ENCODE measurements at places on chromosomes 7 and 10.

- no peak for DNase-seq
These were observed 28.4 kb downstream of the PLXNA4 start for GRCh38 chr7:132547821-132548220.

- DNase-seq = no peak
These were observed 120.0 kb downstream of the ARHGAP22 start for GRCh38 chr10:48484911-48485310.

GRCh38 chr7:47338026-47338425 is 243.9 kb downstream of the TNS3 start:
- DNase-seq = no peak

GRCh38 chr7:25895792-25896171 is 256.2 kb upstream of the NFE2L3 start:
- no peak for DNase-seq

GRCh38 chr10:84352251-84352842 is 24.0 kb downstream of the CCSER2 start:
- DNase-seq = peak; percentile 55

- no peak for DNase-seq
These were observed 5.4 kb downstream of the SFR1 start for GRCh38 chr10:104127411-104127810.

DNA sequence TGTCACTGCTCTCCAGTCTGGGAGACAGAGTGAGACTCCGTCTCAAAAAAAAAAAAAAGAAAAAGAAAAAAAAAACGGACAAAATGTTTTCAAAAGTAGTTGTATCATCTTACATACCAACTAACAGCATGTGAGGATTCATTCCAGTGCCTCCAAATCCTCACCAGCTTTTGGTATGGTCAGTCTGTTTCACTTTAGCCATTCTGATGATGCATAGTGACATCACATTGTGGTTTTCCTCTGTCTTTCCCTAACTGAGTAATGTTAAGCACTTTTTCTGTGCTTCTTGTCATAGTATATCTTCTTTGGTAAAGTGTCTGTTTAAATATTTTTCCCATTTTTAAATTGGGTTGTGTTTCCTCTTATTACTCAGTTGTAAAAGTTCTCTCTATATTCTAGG is 251.4 kb upstream of the CTBP2 start:
- no peak for DNase-seq

GRCh38 chr10:80700760-80701444 is 163.2 kb downstream of the SH2D4B start:
- no peak for DNase-seq

DNA sequence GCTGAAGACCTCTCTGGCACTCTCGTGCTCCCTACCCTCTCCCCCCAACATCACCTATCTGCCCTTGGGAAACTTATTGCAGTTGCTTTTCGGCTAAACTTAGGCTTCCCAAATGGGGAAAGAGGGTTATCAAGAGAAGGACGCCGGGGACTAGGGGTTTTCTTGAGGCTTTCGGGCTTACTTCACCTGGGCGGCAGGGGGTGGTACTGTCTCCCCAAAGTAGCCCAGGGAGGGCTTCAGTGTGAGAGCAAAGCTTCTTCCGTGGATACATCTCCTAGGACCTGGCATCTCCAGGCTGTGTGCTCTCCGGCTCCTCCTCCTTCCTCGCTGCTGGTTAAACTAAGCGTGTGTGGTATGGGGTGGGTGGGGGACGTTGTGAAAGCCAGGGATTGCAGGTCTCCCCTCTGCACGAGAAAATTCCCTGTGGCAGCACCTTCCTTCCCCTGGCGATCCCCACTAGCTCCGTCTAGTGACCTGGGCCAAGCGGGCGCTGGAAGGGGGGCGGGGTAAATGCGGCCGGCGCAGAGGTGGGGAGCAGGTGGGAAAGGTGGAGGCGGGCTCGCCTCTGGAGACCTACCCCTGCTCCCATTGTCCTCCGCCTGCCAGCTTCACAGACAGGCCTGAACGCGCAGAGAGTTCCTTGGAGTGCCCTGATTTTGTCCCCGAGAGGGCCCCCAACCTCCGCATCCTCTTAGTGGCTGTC is 1.1 kb downstream of the PLXDC2 start:
- no peak for DNase-seq

DNA sequence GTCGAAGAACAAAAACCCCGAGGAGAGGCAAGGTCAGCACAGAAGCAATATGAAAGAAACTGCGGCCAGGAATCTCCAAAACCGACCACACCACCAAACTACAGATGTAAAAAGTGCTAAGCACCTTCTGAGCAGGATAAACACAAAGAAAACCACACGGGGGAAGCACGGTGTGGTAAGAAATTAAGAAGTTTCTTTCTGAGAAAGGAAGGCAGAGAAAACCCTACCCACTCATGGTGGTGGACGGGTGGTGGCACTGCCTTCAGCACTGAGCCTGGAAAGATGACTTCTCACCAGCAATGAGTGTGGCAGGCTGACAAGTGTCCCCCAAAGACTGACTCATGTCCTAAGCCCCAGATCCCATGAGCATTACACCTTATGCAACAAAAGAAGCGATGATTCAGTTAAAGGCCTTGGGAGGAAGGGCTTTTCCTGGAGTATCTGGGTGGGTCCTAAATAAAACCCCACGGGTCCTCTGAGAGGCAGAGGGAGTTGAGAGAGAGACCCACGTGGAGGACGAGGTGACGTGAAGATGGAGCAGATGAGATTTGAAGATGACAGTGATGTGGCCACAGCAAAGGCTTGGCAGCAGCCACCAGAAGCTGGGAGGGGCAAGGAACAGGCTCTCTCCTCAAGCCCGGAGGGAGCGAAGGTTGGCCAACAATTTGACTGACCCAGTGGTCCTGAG is 124.9 kb downstream of the DLG5 start:
- peak; percentile 48 for DNase-seq

GRCh38 chr7:30091987-30092386 is 42.8 kb upstream of the MTURN start:
- no peak for DNase-seq

GRCh38 chr10:16304311-16304710 is 132.5 kb upstream of the PTER start:
- no peak for DNase-seq

DNA sequence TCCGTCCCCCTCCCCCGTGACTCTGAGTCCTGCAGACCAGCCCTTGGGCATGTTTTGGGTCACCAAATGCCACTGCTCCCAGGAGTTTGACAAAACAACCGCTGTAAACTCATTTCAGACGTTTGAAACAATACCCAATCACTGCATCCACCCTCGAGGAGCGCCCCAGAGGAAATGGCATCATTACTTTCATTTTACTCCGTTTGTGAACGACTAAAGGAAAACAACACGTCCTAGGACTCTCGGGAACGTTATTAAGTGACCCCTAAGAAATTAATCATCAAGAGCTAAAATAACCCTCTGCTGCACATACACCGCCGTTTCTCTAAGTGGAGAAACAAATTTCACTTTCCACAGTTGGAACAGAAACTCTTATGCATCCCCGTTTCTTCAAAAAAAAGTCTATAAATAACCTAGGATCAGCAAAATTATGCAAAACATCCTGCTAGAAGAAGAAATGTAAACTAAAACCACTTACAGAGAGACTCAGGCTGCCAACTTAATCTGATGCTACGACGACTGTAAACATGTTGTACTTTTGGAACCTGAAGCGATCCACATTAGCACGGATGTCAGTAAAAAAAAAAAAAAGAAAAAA is 109.9 kb upstream of the EFCAB10 start:
- DNase-seq = no peak

- no peak for DNase-seq
These were observed 65.8 kb downstream of the ATXN7L1 start for GRCh38 chr7:105810556-105810955.

- no peak for DNase-seq
These were observed 77.7 kb downstream of the CELF2 start for GRCh38 chr10:11095374-11095801.

- DNase-seq = no peak
These were observed 4.2 kb downstream of the GLRX3 start for GRCh38 chr10:130140425-130140824.

DNA sequence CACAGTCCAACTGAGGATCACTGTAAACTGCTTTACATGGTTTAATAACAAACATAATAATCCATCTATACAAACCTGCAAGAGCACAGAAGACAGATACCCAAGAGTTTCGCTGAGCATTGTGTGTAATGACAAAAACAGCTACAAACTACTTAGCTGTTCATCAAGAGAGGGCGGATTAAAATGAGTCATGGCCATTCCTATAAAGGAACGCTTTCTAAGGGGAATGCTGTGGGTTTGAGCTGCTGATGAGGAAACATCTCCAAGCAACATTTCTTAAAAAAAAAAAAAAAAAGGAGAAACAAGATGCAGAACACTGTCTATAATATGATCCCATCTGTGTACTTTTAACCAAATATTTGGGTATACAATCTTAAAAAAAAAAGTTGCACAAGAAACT is 33.8 kb downstream of the VOPP1 start:
- DNase-seq = no peak

- no peak for DNase-seq
These were observed 97.3 kb downstream of the CLEC2L start for GRCh38 chr7:139620676-139621344.

GRCh38 chr10:22320591-22321155 is at the start of gene BMI1:
TSS of gene BMI1 (plus strand) at chr10:22321099. CDS start at chr10:22326450, 5,351 bp downstream.
- DNase-seq = peak; percentile 59

Data from effector memory CD4-positive, alpha-beta T cell (primary cell).